ENCODE measurements at places on chromosomes 12 and 14.

DNA sequence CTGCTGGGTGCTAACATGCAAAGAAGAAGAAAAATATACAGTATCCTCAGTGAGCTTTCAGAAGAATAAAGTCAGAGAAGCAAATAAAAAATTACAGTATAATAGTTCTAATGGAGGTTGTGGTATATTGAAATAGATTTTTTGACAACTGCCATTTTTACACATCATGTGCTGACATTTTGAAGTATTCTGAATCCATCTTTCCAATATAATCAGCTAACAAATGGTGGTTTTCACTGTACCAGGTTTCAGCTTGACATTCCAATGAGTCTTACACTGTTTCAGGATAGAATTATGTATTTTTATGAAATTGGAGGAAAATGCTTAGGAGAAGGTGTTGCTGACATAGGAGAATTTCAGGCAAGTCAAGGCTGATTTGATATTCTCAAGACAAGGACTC lies 26.3 kb upstream of the TBC1D30 start:
- no peak for DNase-seq

GRCh38 chr12:81558031-81558430 lies 201.1 kb downstream of the PPFIA2 start:
- no peak for DNase-seq

DNA sequence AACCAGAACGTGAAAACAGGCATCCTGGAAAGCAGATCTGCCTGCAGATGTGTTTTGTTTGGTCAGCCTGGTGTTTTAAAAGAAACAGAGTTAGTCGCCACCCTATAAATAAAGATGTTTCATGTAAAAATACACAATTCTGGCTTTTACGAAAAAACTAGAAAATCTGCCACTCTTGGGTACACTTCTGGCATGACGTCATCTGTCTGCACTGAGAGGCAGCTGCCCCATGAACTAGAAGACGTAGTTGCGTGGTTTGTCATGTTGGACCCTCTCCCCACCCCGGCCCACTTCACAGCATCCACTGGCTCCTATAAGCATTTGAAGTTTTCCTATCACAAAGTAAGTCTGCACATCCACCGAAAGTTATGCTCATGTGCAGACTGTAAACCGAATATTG lies 392.5 kb downstream of the GLT1D1 start:
- no peak for DNase-seq

GRCh38 chr14:54786838-54787237 lies 115.8 kb downstream of the GCH1 start:
- no peak for DNase-seq

DNA sequence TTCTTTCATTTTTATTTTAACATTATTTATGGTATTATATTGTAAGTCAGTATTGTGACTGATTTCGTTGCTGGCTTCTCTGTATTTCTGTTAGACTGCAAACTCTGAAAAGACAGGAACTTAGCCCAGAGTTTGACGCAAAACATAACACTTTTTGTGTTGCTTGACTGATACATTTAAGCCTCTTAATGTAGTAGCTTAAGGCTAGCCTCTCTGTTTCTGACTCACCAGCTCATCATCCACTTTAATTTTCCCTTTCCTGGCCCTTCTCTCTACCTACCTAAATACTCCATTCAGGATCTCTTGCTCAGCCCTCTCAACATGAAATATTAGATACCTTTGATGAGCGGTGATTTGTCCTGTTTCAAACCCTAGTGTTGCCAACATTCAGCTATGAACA lies 420.6 kb downstream of the LRFN5 start:
- no peak for DNase-seq

- DNase-seq: no peak
Measured at GRCh38 chr12:132146772-132147422, 2.6 kb downstream of the NOC4L start.

GRCh38 chr14:84272290-84272721 lies 1257.6 kb upstream of the FLRT2 start:
- DNase-seq: no peak

GRCh38 chr12:79019672-79020071 lies 155.1 kb downstream of the SYT1 start:
- no peak for DNase-seq

DNA sequence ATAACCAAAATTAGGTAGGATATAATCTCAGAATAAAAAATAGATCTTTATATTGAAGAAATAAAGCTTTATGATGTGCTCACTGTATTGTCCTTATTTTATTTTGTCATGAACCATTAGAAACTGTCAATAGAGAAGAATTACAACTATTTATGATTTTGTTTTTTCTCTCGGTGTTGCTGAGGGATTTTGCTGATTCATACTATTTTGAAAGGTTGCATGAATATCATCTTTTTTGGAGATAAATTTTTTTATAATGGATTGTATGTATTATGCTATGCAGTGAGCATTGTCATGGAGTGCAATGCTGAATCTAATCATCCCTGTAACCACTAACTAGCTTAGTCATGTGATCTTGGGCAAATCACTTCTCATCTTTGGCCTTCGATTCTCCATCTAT lies 15.0 kb downstream of the SLC39A9 start:
- no peak for DNase-seq

- DNase-seq: no peak
Measured at GRCh38 chr12:71935594-71935993, 3.1 kb upstream of the TPH2 start.

GRCh38 chr14:43169722-43170121 lies 1337.4 kb downstream of the FSCB start:
- DNase-seq: no peak

GRCh38 chr12:38689195-38689594 lies 216.2 kb downstream of the CPNE8 start:
- no peak for DNase-seq

DNA sequence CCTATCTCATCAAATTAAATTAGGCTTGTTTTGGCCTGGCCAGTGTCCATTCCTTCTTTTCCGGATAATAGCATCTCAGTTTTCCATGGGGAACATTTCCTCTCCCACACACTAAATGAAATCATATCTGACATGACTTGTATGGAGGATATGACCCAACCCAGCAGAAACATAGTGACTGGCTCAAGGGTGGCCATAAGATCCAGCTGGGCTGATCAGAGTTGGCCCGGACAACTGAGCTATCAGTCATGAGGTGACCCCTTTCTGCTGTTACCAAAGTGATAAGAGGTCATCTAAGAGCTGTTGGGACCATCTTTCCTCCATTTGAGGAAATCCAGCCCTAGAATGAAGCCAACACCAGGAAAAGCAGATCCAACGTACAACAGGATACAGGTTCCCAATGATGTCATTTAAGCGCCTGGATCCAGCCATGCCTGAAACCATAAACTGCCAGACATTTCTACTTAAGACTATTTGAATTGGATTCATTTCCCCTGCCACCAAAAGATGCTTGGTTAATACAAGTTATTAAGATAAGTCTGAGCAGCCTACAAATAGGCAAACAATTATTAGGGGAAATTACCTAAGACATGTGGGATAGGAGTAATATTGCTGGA lies 20.7 kb upstream of the NCOR2 start:
- DNase-seq: no peak

GRCh38 chr12:11666131-11667050 lies 16.9 kb downstream of the ETV6 start:
- DNase-seq: no peak

- no peak for DNase-seq
Measured at GRCh38 chr14:65853407-65853955, 441.0 kb downstream of the FUT8 start.

GRCh38 chr12:11725686-11726085 lies 76.2 kb downstream of the ETV6 start:
- no peak for DNase-seq

GRCh38 chr12:70609739-70610491 lies 27.3 kb downstream of the PTPRB start:
- no peak for DNase-seq

DNA sequence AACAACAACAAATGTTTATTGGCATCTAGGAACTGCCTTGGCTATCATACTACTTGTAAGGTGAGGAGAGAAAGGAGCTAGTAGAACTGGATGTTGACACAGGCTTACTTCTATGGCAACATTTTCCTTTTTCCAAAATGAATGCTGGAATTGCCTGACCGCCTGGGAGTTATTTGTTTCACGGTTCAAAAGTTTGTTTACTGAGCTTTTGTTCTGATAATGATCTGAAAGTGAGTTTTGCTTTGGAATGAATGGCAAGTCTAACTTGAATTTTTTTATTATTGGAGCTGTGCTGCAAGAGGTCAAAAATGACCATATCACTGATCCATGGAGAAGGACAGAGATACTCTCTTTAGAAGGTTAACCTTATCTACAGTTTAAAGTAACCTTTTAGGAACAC lies 183.5 kb upstream of the CAND1 start:
- DNase-seq: no peak

DNA sequence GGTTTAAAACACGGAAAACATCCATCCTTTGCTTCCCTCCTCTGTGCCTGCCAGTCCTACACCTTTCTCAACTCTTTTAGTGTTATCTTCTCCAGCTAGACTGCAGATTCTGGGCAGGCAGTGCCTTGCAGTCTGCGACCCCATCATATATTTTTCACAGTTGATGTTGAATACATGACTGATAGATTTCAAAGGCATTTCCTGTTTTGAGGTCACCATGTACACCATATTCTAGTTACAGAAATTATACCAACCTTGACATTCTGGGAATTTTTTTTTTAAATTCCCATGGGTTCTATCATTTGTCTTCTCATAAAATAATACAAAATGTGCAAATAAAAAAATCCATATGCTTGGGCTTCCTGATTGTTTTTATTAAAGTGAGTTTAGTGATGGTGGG lies 16.6 kb downstream of the SOCS2 start:
- DNase-seq: no peak

GRCh38 chr12:59808317-59808910 lies 212.6 kb downstream of the SLC16A7 start:
- no peak for DNase-seq

DNA sequence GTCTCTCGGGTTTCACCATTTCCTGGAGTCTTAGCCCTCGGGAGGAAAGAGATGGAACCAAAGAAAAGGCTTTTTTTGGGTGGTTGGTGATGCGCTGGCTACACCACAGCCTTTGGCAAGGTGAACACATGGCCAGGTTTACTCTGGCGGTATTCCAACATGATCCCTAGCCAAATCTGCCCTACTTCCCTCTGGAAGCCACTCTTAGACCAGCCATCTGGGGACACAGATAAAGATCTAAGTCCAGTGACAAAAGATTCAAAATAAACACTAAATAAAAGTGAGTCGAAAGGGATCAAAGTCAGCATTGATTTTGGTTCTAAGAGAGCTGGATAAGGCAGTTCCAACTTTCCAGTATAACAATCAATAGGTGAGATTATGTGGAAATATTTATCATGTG lies 694.5 kb downstream of the VRK1 start:
- no peak for DNase-seq

- DNase-seq: no peak
Measured at GRCh38 chr12:127457726-127458125, 809.2 kb upstream of the TMEM132C start.

DNA sequence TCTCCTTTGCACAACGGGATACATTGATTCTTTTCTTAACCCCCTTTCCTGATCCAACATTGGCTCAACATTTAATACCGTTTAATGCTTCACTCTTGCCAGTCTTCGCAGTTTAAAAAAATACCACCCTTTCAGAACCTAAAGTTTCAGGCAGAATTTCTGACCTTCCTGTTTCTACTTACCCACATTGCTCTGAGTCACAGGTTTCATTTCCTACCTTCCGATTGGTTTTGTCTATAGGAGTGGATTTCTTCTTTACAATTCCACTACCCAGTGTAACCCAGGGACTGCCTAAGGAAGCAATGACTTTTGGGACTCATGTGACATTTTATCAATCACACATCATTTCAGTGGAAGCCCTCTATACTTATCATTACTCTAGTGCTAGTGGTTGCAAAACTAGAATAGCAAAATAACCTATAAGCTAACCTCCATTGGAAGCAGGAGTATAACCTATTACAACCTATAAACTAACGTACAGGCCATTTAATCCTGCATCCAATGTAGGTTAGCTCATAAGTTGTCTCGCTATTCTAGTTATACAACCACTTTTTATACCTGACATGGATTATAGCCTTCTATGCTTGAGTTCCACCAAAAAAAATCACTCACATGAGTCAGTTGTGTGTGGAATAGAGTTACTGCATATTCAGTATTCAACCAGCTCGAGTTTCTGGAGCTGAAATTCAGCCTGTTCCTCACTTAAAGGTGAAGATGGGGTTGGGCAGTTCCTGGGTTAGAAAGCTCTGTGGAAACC lies 64.9 kb upstream of the KITLG start:
- no peak for DNase-seq

DNA sequence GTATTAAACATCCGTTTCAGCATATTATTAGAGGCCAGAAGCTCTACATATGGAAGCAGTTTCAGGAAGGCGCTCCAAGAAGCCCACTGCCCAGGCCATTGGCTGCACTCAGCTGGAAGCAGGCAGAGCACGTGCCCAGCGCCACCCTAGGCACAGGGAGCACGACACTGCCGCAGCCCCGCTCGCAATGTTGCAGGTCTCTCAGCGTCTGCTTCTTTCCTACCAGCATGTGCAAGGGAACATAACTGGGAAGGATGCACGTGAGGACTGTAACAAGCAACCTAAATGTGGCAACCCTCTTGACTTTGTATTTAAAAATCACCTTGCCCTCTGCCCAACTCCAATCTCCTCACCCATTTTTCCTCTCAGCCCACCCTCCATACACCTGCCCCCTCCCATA lies 3.5 kb downstream of the TMEM132D start:
- no peak for DNase-seq

GRCh38 chr14:26204728-26205479 lies 392.9 kb downstream of the NOVA1 start:
- DNase-seq: no peak

DNA sequence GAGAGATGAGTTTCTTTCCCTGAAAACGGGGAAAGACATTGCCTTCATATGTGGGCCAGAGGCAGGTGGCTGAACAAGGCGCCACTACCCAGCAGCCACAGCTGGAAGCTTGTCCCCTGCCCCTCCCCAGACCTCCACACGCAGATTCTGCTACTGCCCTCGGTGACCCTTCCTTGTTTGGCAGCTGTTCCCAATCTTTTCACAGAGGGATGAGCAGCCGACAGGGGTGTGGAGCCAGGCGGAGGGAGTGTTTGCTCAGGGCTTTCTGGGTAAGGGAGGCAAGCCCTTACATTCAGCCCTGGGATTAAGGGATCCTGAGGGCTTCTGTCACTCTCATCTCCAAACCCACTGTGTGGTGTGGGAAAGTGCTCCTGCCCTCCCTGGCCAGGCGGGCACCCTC lies 4.5 kb upstream of the KRT4 start:
- no peak for DNase-seq

DNA sequence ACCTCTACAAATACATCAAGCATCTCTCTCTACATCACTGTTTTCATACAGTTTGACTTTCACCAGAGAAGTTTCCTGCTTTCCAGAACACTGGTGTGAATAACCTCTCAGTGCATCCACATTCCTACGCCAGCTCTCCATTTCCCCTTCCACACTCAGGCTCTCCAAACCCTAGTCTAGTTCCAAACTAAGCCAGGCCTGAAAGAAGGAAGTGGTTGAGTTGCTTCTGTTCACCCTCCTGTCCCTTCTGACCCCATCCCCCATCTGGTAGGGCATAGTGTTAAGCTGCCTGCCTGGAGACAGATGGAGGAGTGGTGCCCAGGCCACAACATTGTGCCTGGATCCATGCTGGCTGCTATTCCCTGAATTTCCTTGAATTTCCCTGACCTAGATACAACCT lies 132.4 kb downstream of the GPR65 start:
- no peak for DNase-seq

Data from AG04450 (cell line).